ENCODE measurements at places on chromosomes 5 and 9. TPM values are rescaled to one million over a fixed set of nuclear protein-coding genes. Genes with fewer than 3 reads are reported as not detected.

DNA sequence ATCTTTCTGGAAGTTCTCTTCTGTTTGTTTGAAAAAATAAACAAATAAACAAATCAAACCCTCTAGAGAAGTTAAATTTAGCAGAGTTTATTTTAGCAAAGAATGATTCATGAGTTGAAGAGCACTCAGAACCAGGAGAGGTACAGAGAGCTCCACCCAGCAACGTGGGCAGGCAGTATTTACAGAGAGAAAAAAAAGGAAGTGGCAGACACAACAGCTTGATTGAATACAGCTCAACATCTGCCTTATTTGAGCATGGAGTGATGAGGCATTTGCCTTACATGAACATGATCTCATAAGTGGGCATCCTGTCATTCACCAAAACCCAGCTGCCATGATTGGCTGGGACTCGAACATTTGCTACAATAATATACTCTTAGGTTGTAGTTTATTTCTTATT lies 381.6 kb upstream of the ADAMTS16 start:
- no peak overlapping the region for H3K4me3 ChIP-seq
- no peak overlapping the region for H3K27ac ChIP-seq
- DNase-seq, result no peak
- no peaks in the 10 kb centered on the region for H3K4me1 ChIP-seq

Gene KIAA0825
- 3.1 TPM for total RNA-seq

GRCh38 chr9:107675351-107676259 lies 186.0 kb upstream of the KLF4 start:
- no peaks in the 10 kb centered on the region for H3K4me1 ChIP-seq
- no peaks in the 10 kb centered on the region for H3K36me3 ChIP-seq
- no peak overlapping the region for H3K27ac ChIP-seq
- DNase-seq, result no peak
- H3K4me3 ChIP-seq, result no peak overlapping the region

DNA sequence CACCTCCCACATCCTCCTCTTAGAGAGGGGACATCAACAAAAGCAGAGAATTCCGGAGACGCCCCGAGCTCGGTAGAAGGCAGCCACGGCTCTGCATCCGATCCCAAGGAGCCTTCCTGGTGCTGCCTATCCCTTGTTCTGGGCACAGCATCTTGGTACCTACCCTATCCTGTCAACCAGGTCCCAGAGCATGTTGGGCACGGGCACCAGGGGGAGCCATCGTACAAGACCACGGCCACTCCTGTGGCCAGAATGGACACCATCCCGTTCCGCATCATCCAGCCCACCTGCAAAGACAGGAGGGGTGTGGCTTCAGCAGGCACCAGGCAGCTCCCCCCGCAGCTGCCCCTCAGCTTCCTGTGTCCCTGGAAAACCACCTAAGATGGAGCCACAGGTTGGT lies 62.7 kb upstream of the ZNF354A start:
- H3K4me3 ChIP-seq, result no peak overlapping the region
- no peaks in the 10 kb centered on the region for H3K4me1 ChIP-seq
- H3K36me3 ChIP-seq, result peaks cover 4% of the 10 kb centered on the region
- no peak for DNase-seq
